CD8-positive, alpha-beta T cell (primary cell): ENCODE measurements at places on chromosomes 7 and 10.

- DNase-seq = no peak
Observed at GRCh38 chr10:543131-543530, 146.3 kb downstream of the DIP2C start.

DNA sequence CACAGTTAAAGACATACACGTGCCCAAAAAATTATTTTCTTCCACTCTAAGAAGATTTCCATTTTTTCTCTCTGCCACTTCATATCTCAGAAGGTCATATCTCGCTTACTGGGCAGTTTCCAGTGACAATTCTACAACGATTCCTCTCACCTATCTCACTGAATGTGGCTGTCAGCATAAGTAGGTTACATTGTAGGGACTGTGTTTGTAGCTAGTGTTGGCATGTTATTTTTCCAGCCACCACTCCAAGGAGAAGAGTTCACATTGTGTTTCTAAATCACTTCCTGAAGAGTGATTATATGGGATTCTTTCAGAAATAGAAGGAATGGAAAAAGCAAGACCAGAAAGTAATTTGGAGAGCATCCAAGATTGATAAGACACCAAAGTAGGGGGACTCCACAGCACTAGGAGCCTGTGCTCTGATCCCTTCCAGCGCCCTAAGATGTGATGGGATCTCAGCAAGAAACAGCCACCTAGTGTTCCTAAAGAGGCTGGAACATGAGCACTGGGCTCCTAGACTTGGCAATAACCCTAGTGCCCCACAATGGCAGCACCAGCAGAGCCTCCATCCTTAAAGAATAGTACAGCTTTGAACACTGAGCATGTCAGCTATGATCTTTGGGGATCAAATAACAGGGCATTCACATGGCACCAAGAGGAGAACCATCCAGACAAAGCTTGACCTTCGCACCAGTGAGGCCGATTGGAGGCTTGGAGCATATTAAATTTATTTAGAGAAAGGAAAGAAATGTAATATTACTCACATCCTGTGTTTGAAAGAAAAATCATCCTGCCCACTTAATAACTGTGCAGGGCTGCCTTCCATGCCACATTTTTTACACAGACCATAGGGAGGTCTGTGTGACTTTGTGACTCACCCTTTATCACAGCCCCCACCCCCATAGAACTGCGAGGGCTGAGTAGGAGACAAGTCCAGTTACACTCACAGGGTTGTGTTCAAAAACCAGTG is 51.8 kb downstream of the CAV1 start:
- no peak for DNase-seq

GRCh38 chr7:50560865-50561351 is 4.3 kb downstream of the DDC start:
- DNase-seq = no peak

DNA sequence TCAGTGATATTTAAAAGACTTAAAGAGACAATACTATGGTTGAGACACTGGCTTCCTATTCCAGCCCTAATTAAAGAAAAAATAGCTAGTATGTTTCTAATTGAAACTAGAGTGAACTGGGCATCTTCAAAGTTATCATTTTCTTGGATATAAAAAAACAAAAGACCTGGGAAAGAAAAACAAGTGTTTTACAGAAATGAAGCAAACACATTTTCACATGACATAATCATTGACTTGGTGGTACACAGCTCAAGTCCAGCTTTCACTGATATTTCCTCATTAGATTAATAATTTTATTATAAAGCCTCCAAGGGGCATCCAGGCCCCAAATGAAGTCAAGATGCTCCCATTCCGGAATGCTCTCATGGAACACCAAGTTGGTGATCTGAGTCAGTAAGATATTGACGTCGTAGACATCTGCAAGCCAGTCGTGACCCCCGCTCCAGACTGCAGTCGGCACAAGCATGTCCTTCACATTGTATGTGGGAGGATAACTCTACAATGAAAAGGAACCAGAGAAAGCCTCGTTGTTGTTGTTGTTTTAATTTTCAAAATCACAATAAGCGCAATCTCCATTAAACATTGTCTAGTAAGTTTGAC is 7.5 kb upstream of the CH25H start:
- DNase-seq = no peak

- DNase-seq = no peak
Observed at GRCh38 chr7:44998153-44998871, 1.7 kb upstream of the CCM2 start.

DNA sequence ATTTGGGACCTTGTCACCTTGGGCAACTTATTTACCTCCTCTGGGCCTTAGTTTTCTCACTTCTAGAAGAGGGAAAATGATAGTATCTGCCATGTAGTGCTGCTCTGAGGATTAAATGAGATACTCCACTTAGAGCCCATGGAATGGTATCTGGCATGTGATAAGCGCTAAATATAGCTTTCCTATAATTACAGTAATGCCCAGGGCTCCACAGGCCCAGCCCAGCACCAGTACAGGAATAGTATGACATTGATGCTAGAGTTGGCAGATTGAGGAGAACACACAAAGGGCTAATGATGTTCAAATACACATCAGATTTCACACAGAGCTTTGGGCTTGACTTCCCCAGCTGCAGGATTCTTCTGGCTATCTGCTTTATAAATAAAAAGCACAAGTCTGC is 34.9 kb downstream of the FAS start:
- no peak for DNase-seq

- DNase-seq = no peak
Observed at GRCh38 chr10:79189181-79189580, 120.4 kb downstream of the ZMIZ1 start.

- no peak for DNase-seq
Observed at GRCh38 chr7:135704698-135705097, 23.3 kb downstream of the SLC13A4 start.

DNA sequence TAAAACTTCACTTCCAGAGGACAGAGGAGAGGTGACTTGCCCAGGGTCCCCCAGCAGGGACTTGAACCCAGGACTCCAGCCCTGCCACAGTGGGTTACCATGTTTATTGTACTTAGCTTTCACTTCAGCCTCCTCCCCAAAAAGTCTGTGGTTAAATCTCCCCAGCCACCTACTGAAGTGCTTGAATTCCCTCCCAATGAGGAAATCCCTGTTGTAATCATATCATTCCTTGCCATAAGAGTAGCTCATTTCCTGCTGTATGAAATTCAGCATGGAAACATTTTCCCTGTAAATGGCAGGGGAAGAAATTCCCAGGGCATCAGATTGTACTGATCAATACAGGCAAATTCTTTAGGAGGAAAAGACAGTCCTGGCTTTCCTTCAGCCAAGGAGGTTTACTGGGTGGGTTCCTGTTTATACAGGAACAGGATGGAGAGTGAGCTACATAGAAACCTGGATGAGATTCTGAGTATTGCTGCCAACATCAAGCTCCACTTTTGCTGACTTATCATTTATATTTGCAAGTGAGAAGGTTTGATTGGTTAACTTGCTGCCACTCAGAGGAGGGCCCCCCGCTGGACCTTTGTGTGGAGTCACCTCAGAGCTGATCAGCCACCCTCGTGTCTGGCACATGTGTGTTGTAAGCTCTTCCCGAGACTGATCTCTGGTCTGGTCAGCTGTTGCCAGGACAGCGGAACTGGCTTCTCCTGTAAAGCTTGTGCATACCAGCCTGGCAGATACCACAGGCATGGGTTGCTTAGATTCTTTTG is 16.4 kb upstream of the PDZD8 start:
- DNase-seq = no peak

GRCh38 chr7:158782761-158783401 is 46.4 kb downstream of the ESYT2 start:
- no peak for DNase-seq

DNA sequence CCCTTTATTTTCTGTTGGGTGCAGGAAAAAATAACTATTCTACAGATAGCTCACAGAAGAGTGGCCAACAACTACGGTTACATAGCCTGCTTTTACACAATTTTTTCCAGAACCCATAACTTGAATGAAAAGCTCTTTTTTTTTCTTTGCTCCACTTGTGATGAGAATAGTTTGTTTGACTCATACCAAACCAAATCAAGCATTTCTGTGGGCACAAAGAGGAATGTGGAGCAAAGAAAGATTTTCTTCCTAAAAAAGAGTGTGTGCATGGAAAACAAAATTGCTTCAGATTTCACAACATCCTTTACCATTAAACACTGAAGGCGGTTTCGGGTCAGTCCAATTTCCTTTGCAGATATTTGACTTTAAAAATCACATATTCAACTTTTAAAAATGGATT is 54.8 kb upstream of the RAB11FIP2 start:
- no peak for DNase-seq

GRCh38 chr10:124743191-124744101 is 732 bp downstream of the FAM53B start:
- peak; percentile 66 for DNase-seq

GRCh38 chr7:4642468-4643203 is 39.5 kb upstream of the FOXK1 start:
- DNase-seq = peak; percentile 15

DNA sequence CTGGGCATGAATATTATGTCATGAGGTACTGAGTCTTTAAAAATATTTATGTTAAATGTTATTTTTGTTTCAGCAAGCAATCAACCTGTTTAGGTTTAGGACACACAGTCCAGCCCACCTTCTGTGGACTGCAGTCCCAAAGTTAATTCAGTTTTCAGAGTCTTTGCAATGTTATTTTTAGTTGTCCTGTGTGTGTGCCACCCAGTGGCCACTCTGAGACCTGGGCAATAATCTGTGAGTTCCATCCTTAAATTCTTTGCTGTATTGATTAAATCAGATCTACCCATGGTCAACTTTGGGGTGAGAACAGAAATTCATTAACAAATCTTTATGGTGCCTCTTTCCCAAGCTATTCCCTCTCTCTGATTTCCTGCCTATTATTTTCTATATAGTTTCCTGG is 415.1 kb downstream of the CCSER2 start:
- no peak for DNase-seq

GRCh38 chr10:120483651-120484301 is 26.7 kb downstream of the PLPP4 start:
- DNase-seq = no peak

DNA sequence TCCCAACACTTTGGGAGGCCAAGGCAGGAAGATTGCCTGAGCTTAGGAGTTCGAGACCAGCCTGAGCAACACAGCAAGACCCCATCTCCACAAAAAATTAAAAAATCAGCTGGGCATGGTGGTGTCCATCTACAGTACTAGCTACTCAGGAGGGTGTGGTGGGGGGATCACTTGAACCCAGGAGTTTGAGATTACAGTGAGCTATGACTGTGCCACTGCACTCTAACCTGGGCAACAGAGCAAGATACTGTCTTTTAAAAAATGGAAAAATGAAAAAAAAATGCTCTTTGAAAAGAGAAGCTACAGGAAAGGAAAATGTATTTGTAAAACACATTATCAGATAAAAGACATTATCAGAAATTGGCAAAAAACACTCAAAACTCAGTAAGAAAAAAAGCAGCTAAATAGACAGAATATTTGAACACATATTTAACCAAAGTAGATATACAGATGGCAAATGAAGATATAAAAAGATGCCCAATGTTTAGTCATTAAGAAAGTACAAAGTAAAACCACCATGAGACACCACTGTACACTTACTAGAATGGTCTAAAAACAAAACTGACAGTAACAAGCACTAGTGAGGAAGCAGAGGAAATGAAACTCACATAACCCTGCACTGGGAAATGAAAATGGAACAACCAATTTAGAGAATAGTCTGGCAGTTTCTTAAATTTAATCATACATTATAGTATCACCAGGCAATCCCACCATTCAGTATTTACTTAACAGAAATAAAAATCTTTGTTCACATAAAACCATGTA is 40.5 kb downstream of the NRBF2 start:
- DNase-seq = no peak

- DNase-seq = no peak
Observed at GRCh38 chr7:108503112-108504026, 22.6 kb downstream of the PNPLA8 start.

DNA sequence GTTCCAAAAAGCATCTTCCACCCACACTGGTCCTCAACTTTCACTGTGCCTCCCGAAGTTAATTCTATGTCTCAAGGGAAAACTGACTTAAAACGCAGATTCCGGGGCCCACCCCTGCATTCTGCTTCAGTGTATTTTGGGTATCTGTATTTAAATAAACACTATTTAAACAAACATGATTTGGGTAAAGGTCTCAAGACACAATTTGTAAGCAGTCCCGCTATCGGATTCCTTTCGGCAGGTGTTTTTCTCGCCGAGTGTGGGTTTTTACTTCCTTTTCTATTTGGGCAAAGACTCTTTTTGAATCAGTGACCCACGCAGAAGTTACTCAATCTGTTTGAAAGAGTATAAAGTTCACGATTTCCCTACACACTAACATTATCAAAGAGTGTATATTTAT is 1.2 kb downstream of the PDIA4 start:
- DNase-seq = no peak

DNA sequence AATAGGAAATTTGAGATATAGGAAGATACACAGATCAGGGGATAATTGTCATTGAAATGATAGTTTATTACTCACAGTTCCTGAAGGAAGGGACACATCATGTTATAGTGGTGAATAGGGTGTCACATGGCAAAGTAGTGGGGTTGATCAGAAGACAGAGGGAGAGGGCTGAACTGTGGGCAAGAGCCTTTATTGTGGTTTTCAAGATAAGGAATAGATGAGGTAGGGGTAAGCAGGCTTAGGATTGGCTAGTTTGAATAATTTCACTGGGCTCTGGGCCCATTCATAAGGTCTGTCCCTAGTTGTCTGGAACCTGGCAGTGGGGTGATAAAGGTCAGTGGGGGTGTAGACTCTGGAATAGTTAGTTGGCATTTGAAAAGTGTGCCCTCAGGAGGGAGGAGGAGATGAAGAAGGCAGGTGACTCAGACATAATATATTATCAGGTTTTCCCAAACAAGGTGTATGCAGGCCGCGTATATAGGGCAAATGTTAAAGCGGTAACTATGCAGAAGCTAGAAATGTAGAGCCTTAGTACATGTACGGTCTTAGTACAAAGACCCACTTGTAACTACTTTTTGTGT is 18.5 kb downstream of the FGL2 start:
- DNase-seq = no peak

- DNase-seq = no peak
Observed at GRCh38 chr7:55939514-55940123, 12.1 kb upstream of the MRPS17 start.

- peak; percentile 9 for DNase-seq
Observed at GRCh38 chr7:87564296-87564963, 36.3 kb downstream of the ABCB1 start.

- peak; percentile 80 for DNase-seq
Observed at GRCh38 chr10:70758757-70759514, 26.2 kb downstream of the TBATA start.

GRCh38 chr7:156614434-156615264 is 25.9 kb upstream of the RNF32 start:
- DNase-seq = no peak

DNA sequence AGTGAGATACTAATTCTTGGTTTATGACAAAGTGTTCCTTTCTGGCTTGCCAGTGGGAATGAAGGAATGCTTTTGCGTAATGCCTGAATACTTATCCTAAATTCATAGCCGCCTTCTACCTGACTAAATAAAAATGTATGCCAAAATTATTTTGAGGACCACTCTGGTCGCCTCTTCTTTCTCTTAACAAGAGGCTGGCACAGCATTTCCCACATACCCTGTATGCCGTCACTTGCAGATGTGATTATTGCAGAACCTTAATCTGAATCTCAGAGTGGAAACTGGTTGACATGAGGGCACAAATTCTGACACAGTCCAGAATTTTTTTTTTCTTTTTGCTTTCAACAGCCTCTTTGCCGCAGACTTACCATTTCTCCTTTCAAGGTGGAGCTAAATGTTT is 124.6 kb upstream of the GLCCI1 start:
- DNase-seq = no peak

GRCh38 chr7:27152816-27153442 is 546 bp upstream of the HOXA3 start:
- peak; percentile 45 for DNase-seq

GRCh38 chr10:119783665-119784027 is 57.8 kb downstream of the INPP5F start:
- DNase-seq = no peak

GRCh38 chr10:114337510-114338462 is 66.5 kb downstream of the AFAP1L2 start:
- DNase-seq = no peak
